ENCODE measurements at places on chromosomes 2 and 18.
A peak's percentile ranks its signal among the peaks of the same experiment; 100 is the strongest.

GRCh38 chr2:179470992-179471391, 206.4 kb upstream of the SESTD1 start:
- DNase-seq = no peak

DNA sequence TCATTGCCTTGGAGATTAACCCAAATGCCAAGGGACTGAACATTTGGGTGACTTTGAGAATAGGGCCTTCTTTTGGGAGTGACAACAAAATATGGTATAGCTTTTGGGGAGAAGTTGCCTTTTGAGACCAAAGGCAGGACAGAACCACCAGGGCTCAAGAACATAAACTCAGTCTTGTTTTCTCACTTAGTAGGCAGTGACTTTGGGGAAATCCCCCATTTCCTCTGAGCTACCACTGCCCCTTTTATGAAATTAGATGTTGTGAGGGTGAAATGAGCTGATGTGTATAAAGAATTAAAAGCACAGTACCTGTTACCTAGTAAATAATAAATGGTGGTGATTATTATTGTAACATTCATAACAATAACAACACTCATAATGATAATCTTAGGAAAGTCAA, 36.5 kb downstream of the GPD2 start:
- DNase-seq = no peak

- DNase-seq = no peak
These were observed 241.8 kb downstream of the STK39 start for GRCh38 chr2:168005586-168005985.

DNA sequence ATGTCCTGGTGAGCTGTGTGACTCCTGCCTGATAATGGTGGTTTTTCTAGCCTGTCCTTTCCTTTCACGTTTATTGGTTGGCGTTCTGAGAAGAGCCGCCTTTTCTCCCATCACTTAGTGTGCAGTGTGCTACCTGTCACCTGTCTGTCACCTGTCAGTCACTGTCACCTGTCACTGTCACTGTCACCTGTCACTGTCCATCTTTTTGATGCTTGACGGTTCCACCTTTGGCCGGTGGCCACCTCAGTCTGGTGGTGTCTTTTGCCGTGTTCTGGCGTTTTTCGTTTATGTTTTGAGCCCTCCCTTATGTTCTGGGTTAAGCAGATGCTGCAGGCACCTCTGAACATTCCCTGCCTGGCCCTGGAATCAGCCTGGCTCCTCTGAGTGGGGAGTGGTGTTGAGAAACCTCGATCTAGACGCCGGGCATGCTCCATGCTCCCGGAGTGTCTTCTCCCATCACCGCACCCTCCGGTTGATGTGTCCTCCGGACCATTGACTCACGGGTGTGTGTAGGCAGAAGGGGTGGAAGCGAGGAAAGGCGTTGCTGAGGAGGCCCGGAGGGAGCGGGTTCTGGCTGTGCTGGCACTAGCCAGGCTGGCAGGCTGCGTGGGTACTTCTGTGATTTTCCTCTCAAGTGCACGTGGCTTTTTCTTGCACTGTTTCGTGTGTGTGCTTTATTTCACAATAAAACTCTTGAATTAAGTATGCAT, 20.7 kb downstream of the DTYMK start:
- no peak for DNase-seq

DNA sequence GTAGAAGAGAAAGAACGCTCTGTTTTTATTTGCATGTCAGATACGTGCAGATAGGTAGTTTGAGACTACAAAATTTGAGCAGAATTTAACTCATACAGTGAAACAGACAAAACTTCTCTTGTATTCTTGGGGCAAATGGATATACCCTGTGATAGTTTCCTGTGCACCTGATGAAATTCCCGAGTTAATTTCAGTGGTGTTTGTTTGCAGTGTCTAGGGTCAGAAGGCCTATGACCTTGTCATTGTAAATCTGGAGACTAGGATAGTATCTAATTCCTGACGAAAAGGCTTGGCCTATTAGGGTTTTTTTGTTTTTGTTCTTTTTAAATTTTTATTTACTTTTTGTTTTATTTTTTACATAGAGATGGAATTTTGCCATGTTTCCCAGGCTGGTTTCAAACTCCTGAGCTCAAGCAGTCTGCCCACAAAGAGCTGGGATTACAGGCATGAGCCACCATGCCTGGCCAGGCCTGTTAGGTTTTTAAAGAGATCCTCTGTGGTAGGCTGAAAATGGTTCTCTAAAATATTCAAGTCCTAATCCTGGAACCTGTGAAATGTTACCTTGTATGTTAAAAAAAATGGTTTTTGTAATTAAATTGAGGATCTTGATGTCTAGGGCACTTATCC, 17.6 kb downstream of the LCLAT1 start:
- DNase-seq = no peak

- no peak for DNase-seq
These were observed 286.1 kb upstream of the SIX3 start for GRCh38 chr2:44655401-44655864.

- no peak for DNase-seq
These were observed 1620.0 kb downstream of the SUCLG1 start for GRCh38 chr2:82839036-82839435.

DNA sequence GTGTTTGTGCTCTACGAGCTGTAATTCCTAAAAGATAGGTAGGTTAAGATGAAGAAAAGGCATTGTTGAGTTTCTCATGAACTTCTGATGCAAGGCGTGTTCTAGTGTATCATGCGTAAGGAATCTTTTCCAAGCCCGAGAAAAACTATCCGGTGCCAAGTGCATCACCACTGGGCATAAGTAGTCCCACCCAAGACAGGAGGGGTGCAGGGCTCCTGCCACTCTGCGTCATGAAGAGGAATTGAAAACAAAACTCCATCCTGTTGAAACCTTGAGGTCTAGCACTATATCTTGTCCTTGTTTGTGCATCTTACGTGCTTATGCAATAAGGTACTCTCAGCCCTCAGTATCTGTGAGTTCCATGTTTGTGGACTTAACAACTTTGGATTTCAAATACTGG, 45.7 kb downstream of the RAB31 start:
- DNase-seq = no peak

- DNase-seq = no peak
These were observed 40.5 kb upstream of the NABP1 start for GRCh38 chr2:191637182-191638078.

GRCh38 chr18:76005632-76006208, 489.3 kb downstream of the ZNF516 start:
- no peak for DNase-seq

- DNase-seq = peak; percentile 62
These were observed at the start of gene LYPD6 for GRCh38 chr2:149330127-149331022. TSS of gene LYPD6 (plus strand) at chr2:149330587. CDS start at chr2:149437709, 107,122 bp downstream.

DNA sequence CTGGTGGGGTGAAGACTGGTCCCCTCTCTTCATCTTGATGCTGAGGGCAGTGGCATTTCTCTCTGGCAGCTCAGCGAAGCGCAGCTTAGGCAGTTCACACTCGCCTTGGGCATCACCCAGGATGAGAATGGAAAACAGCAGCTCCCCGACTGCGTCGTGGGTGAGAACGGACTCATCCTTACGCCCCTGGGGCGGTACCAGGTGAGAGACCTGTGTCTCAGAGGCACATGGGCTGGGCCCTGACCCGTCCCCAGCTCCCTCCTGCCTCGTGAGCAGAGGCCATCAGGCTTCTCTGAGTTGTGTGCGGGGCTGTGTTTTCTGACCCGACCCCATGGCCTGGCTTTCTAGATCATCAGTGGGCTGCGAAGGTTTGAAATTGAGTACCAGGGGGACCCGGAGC, 8.2 kb upstream of the CCDC74A start:
- no peak for DNase-seq

GRCh38 chr18:5879479-5879882, 15.8 kb downstream of the TMEM200C start:
- no peak for DNase-seq

GRCh38 chr2:179255129-179255528, 9.5 kb downstream of the SESTD1 start:
- DNase-seq = no peak

GRCh38 chr2:134244086-134244485, 9.8 kb upstream of the MGAT5 start:
- DNase-seq = no peak

DNA sequence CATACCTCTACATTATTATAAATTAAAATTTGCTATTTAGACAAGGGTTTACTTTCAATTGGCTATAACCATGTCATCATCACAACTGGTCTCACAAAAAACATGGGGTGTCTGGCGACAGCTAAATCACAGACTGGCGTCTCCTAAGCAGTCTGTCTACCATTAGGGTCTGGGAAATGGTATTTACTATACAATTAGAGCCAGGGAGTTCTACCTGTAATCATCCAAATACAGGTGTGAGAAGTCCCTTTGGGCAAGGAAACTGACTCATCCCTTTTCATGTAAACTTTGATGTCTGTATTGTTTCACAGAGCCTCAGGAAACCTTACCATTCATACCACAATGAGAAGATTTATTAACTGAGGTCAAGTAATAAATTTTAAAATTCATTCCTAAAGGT, 126.7 kb downstream of the OLA1 start:
- no peak for DNase-seq

DNA sequence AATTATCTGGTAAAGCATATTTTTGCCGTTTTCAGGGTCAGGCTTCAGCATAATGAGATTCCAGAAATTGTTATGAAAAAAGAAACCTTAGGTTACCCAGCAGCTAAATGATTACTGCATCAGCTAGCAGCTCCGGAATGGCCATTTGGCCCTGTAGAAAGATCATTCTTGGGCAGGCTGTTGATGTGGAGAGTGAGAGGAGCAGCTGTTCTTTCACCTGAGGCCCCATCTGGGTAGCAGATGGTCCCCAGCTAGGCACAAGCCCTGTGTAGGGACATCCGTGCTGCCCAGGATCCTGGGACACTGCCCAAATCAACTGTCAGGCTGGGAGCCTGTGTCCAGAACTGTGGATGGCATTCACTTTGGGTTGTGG, 61.8 kb downstream of the NEDD4L start:
- DNase-seq = no peak

DNA sequence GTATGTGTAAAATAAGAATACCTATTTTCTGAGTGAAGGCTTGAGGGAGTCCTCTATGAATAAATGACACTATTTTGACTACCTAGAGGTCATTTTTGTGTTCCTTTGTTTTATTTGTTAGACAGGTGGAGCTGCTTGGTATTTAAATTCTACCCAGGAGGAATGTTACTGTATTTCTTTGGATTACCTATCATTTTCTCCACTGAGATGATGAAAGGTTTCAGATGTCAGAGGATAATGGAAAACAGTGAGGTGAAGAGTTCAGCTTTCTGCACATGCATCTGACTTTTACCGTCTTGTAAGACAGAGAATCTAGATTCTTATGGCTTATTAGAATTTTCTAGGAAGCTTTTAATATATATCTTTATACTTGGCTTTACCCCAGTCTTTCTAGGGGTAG, 689.8 kb upstream of the NXPH2 start:
- no peak for DNase-seq

DNA sequence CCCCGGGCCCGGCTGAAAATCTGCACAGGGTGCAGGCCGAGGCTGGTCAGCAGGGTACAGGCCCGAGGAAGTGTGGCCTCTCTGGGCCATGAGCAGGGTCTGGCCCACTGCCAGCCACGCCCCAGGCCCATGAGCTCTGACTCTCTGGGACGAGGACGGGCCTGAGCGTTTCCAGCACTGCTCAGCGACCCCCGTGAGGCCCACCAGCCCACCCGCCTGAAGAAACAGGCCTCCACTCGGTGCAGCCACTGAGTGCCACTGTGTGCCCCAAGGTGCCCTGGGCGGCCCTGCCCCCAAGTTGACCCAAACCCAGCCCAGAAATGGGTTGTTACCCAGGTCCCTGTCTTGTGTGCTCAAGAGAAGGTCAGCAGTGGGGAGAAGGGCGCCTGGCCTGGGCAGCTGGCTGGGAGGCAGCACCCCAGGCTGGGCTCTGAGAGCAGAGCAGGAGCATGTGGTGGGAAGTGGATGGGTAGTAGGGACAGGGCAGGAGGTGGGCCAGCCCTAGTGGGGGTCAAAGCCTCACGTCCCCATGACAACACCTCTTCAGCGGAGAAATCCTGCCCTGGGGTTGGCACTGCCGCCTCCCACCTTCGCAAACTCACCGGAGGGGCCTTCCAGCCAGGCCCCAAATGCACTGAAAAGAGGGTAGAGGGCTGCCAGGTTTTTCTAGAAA, 2.1 kb upstream of the SNED1 start:
- DNase-seq = no peak

GRCh38 chr18:923144-923866, 18.6 kb downstream of the ADCYAP1 start:
- no peak for DNase-seq

GRCh38 chr2:104849618-104850141, 4.2 kb upstream of the POU3F3 start:
- DNase-seq = no peak

DNA sequence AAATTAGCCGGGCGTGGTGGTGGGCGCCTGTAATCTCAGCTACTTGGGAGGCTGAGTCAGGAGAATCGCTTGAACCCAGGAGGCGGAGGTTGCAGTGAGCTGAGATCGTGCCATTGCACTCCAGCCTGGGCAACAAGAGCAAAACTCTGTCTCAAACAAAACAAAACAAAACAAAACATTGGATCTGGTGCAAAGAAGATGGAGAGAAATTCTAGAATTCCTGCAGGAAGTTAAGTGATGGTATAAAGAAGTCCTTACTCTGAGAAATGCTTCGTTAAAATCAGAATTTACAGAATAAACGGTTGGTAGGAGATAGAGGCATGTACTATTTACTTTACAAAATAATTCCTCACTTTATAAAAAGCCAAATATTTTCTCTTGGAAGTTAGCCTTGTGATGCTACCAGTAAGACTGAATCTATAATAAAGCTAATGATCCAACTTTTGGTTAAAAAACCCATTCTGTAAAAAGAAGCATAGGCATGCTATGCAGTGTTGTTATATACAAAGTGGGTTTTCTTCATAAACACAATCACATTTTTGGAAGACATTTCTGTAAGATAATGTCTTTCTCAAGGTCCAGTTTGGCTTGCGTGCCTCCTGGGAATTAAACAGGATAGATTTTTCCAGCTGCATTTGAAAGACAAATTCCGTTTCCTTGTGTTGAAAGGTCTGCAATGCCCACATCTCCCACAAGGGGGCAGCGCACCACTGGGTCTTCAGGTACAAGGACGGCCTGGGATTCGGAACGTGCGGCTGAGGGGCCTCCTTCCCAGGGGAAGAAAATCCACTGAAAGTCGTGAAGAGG, 35.6 kb upstream of the PNO1 start:
- peak; percentile 93 for DNase-seq

GRCh38 chr2:84906108-84906899, 848 bp downstream of the TMSB10 start:
- peak; percentile 61 for DNase-seq

GRCh38 chr2:11744631-11745394, 1.6 kb upstream of the LPIN1 start:
- no peak for DNase-seq

DNA sequence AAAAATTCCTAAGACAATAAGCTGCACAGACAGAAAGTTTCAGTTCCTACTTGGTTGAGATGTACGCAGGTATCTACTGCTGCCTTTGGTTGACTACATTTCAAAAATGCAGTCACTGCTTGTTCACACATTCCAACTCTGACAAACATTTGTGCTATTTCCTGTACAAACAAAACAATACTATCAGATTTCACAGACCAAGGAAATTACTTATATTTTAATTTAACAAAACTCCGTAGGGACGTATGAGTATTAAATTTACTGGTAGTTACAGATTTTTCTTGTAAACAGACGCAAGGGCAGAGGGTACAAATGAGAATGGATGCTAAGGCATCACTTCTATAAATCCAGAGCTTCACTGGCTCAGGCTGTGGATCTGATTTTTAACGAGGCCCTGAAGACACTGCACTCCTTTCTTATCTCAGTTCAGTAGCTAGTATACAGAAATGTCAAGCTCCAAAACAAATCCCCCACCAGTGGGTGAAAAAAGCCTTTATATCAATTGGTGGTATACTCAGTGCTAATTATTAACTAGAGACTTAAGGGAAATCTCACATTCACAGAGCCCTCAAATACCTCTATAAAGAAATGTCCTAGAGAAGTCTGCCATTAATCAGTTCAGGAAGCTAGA, 31.7 kb upstream of the TTC32 start:
- no peak for DNase-seq

GRCh38 chr2:27080140-27080469, 1.7 kb downstream of the EMILIN1 start:
- no peak for DNase-seq

All from right atrium auricular region (tissue), 2 donors.